Activated CD4-positive, alpha-beta T cell treated with anti-CD3 and anti-CD28 coated beads, Interleukin-2, Interleukin-4, amounts not matched to agents 100 ng/mL and 50 ng/mL, durations not matched to agents 16 hours and 8 hours (primary cell): ENCODE measurements at places on chromosomes 4 and X.

DNA sequence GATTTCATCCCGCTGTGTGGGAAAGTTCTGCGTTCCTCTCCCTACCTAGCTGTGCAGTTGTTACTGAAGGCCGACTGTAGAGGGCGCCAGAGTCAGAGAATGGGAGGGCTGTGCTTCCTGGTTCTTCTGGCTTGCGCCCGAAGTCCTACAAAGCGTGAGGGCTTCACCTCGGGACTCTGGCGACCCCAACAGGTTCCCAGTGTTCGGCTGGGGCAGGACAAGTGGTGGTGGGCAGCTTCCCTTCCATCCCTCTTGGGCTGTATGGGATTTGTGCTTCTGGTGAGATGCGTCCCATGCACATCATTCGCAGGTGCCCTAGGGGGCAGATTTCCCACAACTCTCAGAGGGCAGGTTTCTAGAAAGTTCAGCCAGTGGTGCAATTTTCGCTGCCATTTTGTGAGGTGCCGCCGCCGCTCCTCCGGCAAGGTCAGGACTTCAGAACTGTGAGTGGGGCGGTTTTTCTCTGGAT lies 27.3 kb downstream of the CT45A1 start:
- DNase-seq, result peak; percentile 45

GRCh38 chr4:106704253-106704870 lies 331.8 kb downstream of the DKK2 start:
- no peak for DNase-seq

- DNase-seq, result no peak
Measured at GRCh38 chr4:75327804-75328512, 186.2 kb downstream of the RCHY1 start.

GRCh38 chr4:109499513-109499912 lies 60.5 kb upstream of the MCUB start:
- DNase-seq, result no peak

GRCh38 chr4:26723216-26723615 lies 137.4 kb upstream of the STIM2 start:
- peak; percentile 24 for DNase-seq

DNA sequence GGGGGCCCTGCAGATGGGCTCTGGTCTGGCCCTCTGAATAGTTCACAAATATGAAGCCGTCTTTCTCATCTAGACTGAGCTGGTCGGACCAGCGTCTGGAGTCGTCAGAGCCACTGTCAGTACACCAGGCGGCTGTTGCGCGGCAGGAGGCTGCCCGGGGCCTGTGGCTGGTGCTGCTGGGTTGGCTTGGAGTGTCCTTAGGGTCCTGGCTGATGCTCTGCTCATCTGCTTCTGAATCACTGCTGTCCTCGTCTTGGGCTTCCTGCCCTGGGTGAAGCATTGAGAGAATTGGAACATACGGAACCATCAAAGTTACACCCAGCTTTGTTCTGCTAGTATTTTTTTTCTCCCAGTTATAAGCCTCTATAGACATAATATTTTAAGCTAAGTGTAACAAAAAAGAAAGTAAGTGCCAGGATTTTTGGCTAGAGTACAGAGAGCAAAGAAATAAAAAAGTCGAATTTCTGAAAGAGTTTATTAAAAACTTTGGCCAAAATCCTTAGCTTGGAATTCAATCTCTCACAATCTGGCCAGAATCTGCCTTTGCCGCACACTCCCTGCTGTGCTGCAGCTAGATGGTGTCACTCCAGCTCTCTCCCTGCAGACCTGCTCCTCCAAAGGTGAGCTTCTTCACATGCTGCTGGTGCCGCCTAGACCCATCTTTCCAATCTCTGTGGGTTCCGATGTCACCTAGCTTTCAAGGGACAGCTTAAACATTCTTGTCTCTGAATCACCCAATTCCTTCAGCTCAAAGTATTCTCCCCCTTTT lies 96.2 kb downstream of the CDS1 start:
- DNase-seq, result no peak

DNA sequence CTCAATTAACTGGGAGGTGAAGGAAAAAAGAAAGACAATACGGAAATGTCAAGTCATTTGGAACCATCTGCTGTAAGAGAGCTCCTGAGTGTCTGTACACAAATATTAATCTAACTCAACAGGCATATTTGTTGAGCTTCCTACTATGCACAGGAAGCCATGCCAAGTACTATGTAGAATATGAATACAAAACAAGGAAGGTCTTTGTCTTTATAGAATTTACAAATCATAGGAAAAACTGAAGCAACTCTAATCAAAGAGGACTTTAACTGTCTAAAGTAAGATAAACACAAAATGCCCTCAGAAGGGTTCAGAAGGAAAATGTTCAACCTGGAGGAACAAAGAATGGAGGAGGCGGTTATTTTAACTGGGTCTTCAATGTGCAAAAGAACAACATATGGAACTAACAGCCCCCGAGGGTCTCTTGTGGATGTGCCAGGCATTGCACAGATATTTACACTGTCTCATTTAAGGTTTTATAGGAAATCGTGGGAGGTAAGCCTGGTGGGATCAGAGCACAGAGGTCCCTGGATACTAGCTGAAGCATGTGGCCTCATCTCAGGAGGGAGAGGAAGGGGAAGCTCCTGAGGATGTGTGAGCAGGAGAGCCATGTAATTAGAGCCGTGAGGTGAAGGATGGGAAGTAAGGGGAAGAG lies 5.8 kb downstream of the FAM114A1 start:
- DNase-seq, result no peak
